Left cardiac atrium (tissue), 4 donors: ENCODE measurements at places on chromosomes 2 and 18. TPM values are rescaled to one million over a fixed set of nuclear protein-coding genes. Genes with fewer than 3 reads are reported as not detected.

DNA sequence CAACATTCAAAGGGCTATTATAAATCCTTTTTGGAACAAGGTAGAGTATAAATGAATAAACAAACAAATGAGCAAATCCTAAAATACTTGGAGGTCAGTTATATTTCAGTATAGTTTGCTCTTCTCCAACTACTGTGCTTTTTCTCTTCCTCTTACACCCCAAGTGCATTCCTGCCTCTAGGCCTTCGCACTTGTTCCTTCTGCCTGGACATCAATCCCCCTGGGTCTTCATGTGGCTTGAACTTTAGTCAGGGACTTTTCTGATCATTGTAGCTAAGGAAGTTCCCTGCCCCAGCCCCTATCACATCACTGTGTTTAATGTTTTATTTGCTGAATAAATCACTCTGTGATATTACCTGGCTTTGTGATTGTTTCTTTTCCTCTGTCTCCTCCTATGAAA, 418.2 kb upstream of the HNRNPA3 start:
- DNase-seq, result no peak

The C2orf66 gene
- total RNA-seq, result not detected

The MFSD2B gene
- 0.39 TPM for total RNA-seq

- DNase-seq, result peak; percentile 46
These were observed 848 bp downstream of the TMSB10 start for GRCh38 chr2:84906108-84906899.
